ENCODE measurements at places on chromosomes 5 and 9.

DNA sequence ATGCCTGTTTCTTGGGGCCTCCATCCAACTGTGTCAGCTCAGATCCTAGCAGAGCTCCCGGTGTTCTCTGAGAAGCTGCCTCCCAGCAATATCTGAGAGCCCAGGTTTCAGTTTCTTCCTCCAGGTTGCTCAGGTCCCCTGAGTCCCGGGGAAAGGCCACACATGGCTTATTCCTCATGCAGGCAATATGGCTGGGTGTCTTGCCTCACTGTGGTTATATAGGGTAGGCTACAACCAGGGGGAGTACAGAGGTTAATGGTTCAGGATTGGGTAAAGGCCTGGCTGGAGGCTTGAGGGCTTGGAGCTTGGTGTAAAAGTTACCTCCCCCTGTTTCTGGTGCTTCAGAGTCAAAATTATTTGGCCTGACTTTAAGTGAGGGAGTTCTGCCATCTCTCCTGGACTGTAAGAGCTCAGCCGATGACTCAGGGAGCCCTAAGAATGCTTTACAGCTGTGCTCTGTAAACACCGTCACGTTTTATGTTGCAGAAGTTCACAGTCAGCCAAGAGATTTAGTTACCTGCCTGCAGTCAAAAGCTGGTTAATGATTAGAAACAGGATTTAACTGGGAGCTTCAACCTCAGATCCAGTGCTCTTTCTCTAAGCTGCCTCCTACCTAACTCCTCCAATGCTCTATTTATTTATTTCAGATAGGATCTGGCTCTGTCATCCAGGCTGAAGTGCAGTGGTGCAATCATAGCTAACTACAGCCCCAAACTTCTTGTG is 24.3 kb upstream of the UBAP2 start:
- no peak for DNase-seq

- peak; percentile 25 for DNase-seq
Measured at GRCh38 chr9:117555964-117556629, 141.2 kb upstream of the ASTN2 start.

DNA sequence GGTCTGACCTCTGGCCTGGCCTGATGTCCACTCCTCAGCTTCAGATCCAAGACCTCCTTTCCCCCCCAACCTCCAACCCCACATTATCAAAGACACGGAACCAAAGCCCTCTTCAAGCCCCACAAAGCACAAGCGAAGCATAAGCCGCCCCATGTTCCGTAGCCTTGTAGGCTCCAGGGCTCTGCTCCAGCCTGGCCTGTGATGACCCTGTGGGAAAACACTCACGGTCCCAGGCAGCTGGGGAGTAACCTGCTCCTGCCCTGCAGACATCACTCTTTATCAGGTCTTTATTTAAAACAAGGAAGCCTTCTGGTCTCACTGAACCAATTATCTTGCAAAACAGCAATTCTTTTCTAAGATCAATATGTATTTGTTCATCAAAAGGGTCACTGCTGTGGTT is 15.4 kb upstream of the WNK2 start:
- DNase-seq = no peak

DNA sequence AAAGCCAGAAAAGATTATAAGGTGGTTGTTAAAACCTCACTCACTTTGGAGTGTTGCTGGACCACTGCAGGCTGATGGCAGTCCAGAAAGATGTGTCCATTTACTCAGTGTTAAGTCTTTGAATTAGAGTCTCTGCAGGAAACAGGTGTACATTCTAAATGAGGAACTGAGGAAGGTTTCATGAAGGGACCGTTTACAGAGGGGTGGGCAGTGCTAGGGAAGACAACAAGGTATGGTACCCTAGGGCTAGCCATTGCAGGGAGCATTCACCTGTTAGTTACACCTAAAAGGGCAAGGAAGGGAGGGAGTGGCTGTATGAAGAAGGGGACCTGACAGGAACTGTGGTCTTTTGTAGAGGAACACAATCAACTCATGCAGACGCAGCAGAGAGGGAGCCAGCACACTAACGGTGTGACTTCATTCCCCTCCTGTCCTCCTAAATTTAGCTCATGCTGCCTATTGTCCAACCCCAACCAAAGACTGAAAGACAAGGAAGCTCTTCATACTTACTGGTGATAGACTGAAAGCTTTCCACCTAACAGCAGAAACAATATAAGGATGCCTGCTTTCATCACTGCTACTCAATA is 32.2 kb upstream of the PAX5 start:
- no peak for DNase-seq

DNA sequence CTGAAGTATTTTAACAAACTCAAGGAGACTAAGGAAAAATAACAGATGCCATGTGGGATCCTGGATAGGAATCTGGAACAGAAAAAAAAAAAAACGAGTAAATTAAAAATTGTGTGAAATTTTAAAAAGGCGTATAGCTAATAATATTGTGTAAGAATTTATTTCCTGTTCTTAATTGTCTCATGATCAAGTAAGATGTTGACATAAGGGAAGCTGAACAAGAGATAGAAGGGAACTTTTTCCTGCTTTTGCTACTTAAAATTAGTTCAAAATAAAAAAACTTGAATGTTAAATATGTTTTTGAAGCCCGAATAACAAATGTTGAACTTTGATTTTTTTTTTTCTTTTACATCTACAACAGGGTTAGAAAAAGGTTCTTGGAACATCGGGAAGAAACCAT is 10.5 kb downstream of the SNAPC3 start:
- no peak for DNase-seq

- no peak for DNase-seq
Measured at GRCh38 chr5:178505639-178506407, 84.4 kb downstream of the COL23A1 start.

DNA sequence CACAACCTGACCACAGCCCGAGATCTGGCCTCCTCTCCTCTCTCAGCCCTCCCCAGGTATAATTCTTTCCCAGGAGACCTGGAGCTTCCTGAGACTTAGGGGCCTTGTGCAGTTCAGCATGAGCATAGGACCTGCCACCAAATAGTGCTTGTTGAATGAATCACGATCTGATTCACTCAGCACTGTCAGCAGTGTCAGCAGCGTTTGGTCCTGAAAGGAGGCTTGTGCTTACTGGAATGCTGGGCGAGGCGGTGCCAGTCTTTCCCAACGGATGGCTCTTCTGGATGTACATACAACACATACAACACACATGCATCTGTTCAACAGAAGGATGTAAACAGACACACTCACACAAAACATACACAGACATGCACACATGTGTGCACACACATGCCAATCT is 173.3 kb downstream of the COL23A1 start:
- no peak for DNase-seq

DNA sequence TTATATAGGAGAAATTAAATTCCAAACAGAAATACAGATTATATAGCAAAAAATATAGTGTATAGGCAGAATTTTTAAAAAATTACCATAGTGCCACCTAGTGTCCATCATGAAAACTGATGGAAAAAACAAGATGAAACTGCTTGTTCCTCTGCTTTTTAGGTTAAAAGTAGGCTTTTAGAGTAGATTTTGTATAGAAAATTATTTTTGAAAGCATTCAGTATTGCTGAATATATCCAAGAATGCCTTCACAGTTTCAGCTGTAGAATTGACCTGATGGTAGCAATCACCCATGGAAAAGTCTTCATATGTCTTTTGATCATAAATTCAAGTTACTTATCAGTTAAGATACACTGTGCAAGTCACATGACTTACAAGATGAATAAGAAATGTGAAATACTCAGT is 19.7 kb downstream of the RIOK2 start:
- DNase-seq = no peak

GRCh38 chr5:82847562-82847961 is 229.6 kb downstream of the TMEM167A start:
- no peak for DNase-seq

DNA sequence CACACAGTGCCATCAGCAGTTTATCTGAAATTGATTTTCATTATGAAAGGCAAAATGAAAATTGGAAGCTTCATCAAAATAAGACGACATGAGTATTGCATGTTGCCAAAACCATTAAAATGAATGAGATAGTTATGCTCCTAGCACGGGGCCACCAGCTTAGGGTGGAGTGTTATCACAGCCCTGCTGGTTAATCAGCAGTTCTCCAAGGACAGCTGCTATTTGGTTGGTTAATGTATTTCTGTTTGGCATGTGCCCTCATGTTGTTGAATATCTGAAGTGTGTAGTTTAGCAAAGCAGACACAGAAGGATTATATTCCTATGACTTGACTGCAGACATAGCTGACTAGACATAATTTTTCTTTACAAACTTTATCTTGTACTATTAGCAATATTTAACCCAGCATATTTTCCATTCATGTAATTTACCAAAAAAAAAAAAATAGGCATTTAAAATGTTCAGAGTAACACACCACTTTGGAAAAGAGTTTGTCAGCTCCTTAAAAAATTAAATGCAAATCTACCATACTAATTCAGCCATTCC is 98.6 kb upstream of the PIK3R1 start:
- DNase-seq = no peak

Data from NCI-H1105 (cell line).